Brain pericyte (primary cell): ENCODE measurements at places on chromosomes 3 and 15.
A peak's percentile ranks its signal among the peaks of the same experiment; 100 is the strongest.

DNA sequence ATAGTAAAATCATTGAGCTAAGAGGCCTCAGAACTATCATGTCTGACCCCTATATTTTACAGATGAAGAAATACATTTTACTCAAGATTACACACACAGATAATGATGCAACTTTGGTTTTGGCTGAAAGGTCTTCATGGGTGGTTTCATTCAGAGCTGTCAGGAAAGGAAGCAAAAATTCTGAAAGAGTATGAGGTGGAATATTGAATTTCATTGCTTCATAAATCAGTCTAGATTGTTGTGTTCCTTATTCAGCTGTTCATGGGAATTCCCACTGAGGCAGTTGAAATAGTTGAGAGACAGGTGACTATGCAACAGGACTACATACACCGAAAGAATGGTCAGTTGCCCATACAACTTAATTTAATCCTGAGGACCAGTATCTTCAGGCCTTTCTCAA, 39.4 kb downstream of the CD200 start:
- DNase-seq: no peak

DNA sequence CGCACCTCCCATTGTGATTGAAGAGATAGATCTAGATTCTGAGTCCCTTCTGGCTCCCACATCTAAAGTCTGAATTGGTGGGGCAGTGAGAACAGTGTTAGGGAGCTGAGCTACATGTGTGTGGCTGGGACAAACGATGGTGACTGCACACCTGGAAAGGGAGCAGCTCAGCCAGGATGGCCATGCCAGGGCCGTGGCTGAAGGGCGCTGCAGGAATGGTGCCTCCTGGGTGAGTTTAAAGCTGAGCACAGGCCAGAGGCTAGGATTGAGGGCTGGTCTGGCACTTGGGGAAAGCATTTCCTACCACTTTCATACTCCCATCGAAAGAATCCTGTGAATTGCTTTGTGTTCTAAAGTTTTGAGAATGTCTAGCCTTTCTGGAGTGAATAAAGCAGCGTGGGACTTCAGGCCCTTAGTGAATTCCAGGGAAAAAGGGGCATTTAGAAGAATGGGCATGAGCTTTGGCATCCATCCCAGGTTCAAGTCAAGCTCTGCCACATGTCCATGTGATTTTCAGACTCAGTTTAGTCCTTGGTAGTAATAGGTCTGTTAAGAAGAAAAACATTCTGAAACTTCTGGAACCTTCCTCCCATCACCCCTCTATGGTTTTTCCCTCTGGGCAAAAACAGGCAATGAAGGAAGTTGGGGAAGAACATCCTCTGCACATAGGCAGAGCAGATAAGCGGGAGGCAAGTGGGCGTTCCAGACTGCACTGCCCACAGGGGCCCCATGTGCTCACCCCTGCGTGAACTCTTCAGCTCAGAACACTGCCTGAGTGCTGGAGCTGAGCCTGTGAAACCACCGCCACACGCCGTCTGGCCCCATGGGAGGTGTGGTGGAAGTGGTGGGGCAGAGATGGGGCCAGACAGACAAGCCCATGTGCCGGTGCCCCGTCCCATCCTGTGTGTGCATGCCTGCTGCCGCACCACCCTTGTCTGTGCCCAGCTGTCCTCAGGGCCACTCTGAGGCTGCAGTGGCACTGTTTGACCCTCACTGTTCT, 12.9 kb upstream of the CPNE9 start:
- DNase-seq: no peak

DNA sequence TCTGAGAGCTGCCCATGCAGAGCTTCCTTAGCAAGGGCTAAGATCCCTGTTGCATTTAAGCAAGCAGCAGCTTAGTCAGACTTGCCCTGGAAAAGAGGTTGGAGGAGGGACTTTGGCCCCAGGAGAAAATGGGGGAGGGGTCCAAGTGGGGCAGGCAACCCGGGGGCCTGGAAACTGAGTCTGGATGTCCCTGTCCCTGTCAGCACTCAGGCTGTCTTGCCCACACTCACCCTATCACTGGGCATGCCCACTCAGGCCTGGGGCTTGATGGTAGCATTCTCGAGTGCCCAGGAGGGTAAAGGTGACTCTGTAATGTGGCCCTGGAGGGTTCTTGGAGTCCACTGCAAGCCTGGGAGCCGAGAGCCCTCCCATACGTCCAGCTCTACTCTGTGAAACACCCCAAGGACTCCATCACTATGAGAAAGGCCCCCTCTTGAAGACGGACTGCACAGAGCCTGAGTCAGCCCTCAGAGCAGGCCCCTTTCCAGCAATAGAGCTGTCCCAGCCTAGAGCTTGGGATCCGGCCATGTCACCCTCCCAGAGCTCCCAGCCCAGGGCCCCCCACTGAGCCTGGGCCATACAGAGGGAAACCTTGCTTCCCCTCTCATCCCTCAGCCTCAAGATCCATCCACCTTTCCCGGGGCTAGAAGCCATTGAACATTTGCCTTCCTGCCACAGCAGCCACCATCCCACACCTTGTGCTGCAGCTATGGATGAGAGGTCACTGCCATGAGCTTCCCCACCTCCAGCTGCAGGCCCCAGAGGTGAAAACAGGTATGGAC, 13.4 kb downstream of the MYL3 start:
- no peak for DNase-seq

DNA sequence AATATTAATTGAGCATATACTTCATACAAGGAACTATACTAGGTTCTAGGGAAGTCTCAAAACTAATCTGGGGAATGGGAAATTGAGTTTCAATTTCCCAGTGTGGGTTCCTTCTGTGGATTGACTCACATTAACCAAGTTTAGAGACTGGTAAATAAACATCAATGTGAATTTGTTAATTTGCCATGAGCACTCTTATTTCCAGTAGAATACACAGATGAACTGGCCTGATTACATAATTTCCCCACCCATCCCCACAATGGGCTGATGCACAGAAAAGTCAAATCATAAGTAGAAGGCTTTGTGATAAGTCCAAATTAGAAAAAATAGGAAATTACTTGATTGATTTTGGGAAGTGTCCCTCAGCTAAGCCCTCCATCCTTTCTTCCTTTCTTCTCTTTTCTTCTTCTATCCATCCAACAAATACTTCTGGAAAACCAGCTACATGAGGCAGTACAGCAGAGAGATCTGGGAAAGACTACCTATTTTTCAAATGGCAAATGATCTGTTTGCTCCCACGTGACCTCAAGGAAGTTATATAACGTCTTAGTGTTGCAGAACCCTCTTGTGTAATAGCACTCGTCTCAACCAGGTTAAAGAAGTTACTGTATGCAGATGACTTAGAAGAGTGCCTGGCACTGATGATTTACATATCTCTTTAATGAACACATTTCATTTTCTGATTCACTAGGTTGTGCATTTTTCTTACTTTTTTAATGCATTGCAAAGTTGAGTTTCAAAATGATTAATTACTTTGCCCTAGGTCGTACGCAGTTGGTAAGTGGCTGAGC, 312.3 kb downstream of the SV2B start:
- no peak for DNase-seq

DNA sequence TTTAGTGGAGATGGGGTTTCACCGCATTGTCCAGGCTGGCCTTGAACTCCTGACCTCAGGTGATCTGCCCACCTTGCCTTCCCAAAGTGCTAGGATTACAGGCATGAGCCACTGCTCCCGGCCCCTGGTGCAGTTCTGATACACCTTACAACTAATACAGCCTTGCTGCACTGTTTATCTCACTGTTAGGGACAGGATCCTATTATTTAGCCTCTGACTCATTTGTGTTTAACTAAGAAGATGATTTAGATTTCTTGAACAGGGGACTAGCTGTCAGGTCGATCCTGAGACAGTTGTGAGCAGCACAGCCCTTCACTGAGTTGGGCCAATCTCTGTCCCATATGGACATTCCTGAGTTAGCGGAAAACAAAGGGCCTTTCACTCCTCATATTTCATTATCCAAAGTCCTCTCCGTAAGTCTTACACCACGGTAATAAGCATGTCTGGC, 19.2 kb downstream of the GYG1 start:
- DNase-seq: no peak

DNA sequence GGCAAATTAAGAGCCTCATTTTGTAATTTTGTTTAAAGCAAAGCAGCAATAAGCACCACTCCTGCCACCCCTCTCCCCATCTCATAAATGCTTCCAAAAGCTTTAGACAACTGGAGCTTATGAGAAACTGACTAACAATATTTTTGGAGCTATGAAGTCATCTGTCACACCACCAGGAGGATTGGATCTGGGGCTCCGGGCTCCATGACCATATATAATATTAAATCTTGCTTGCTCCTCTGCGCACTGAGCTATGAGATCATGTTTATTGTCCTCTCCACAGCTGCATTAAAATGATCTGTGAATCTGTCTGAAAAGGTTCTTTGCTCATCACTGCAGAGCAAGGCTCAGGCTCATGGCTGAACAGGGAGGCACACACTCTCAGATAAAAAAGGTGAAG, 323.7 kb downstream of the ZNF621 start:
- DNase-seq: no peak

DNA sequence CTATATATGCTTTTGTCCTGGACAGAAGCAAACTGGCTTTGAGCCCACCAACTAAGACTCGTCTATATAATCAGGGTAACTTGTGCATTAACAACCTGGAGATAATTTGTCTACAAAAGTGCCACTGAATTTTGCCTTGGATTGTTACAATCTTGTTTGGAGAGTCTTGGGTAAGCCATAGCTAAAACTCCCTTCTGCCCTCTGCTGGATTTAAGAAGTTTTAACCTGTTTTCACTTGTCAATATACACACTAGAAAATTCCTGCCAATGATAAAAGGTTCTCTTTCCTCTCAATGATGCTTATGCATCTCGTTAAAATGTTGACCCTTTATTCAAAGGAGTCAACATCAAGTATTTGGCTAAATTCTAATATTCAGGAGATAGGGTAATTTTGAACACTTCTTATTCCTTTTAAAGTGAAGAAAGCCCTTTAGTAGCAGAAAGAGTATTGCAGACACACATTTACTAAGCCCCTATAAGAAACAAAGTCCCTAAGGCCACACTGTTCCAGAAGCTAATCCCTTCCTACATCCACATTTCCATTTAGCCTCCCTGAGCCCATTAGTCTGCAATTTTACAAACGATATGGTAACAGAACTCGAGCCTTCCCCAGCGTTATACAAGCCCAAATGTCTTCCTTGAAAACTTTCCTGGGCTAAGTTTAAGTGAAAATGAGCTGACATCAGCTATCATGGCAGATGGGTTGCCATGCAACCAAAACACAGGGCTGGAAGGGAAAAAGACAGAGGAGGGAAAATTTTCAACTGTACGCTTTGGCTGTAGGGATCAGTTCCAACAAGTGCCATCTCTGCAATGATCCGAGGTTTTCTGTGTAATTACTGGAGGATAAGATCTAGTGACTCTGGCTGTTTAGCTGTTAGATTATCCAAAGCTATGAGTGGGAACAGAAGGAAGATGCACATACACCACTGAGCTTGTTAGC, 75.9 kb upstream of the FGF12 start:
- DNase-seq: no peak

GRCh38 chr3:48142316-48142870, 45.8 kb downstream of the CDC25A start:
- DNase-seq: no peak

DNA sequence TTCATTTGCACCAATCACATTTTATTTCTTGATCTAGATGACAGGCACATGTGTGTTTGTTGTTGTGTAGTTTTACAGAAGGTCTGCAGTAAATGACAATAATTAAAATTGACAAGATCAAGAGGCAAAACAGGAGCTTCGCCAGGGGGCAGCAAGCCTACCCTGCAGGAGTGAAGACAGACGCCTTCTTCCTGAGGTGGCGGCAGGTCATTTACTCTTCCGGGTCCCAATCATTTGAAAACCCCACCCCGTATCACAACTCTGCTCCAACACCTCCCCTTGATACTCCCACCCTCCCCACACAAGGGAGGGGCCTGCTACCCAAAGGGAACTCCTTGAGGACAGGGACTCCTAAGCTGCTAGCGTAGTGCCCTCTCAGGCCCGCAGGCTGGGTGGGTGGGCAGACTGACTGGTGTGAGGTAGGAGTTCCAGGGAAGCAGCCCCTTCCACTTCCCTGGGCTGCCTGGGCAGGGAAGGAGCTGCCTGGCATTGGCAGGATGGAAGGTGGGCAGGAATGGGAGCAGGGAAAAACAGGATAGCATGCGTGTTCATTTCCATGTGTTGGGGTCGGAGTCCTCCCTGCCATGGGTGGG, 13.1 kb downstream of the CHDH start:
- DNase-seq: no peak

- DNase-seq: no peak
Measured at GRCh38 chr3:111943533-111943932, 35.3 kb upstream of the ABHD10 start.

DNA sequence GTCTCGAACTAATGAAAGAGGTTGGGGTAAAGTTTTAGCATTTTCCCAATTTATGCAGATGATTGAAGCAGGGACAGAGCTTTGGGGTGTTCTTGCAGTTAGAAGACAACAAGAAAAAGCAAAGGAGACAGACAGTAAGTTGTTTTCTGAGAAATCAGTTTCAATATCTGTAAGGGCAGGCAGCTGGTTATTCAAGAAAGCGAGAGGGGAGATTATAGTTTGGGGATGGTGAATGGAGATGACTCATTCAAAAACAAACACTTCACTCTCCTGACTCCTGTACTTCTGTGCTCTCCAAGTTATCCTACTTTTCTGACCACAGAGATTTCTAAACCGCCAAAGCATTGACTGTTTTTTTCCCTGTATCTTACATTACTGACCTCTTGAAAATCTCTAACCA, 352.0 kb downstream of the GAP43 start:
- peak; percentile 32 for DNase-seq

DNA sequence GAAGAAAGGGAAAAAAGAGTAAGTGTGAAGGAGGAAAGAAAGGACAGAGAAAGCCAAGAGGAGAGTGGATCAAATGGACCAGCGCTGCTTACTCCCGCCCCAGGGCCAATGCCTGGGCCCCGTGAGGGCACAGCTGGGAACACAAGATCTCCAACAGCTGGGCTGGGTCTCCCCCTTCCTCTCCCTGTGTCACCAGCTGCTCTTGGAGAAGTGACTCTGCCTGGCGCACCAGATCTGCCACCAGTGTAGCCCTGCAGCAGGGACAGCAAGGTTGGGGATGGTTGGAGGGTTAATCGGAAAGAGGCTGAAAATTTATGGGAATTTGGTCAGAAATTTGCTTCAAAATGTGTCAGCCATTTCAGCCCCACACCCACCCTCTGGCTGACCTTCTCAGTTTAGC, 8.4 kb downstream of the CDAN1 start:
- no peak for DNase-seq

DNA sequence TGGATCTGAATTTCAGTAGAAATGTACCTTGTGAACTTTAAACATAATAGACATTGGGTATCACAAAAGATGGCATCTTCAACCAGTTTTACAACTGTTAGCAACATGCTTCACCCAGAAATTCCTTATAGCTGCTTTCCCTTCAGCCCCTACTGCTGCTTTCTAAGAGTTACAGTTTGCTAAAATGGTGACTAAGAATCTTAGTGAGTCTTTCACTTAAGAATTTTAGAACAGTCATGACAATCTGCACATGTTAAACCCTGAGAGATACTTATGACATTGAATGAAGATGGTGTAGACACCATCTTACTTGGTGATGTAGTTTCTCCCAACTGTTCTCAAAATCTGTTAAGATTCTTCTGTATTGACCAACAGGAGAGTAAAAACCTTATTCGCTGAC, 129.7 kb upstream of the UBE2E1 start:
- DNase-seq: no peak
